ENCODE measurements at places on chromosomes 16 and 17.

DNA sequence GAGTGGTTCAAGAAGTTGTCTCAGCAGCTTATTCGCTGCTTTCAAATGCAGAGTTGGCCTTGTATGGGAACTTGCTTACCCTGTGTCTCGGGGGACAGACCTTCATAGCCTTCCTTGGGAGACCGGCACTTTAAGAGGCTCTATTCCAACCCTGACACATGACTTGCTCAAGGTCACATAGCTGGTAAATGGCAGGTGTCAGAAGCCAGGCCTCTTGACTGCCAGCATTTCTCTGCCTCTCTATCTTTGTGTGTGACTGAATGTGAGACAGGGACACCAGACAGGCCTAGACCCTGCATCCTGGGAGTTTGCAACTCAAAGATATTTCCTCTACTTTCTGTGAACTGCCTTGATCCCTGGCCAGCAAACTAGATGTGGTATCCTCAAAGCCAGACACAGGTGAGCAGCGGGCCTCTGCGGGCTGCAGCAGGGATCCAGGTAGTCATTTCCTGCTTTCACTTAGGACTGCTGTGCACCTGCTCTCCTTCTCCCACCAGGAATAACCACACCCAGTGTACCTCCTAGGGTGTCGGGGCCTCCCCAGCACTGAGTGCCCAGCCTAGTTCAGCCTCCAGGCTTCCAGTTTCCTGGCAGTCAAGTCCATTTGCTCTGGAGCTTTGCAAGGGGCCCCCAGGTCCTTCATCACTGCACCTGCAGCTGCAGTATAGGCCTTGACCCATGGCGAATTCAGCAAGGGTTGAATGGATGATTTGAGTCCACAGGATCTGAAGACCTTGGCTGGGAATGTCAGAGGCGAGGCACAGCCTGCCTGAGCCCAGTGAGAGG is 116.6 kb upstream of the TNRC6C start:
- no peak for DNase-seq

DNA sequence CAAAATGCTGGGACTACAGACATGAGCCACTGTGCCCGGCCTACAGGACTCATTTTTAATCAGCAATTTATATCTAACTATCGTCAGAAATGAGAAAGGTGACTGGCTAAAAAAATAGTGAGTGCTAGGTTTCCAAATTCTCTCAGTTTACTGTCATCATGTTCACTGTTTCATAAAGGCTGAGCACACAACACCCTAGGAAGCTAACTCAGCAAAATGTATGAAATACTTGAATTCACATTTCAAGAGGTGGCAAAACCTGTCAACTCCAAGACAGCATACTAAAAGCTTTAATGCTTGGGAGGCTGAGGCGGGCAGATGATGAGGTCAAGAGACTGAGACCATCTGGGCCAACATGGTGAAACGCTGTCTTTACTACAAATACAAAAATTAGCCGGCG is 16.7 kb downstream of the WDR45B start:
- no peak for DNase-seq

GRCh38 chr17:31579265-31579664 is 187.8 kb downstream of the RAB11FIP4 start:
- no peak for DNase-seq

- no peak for DNase-seq
Observed at GRCh38 chr17:66494023-66494803, 191.8 kb downstream of the PRKCA start.

- DNase-seq: no peak
Observed at GRCh38 chr17:42249681-42250446, 26.3 kb downstream of the STAT5B start.

DNA sequence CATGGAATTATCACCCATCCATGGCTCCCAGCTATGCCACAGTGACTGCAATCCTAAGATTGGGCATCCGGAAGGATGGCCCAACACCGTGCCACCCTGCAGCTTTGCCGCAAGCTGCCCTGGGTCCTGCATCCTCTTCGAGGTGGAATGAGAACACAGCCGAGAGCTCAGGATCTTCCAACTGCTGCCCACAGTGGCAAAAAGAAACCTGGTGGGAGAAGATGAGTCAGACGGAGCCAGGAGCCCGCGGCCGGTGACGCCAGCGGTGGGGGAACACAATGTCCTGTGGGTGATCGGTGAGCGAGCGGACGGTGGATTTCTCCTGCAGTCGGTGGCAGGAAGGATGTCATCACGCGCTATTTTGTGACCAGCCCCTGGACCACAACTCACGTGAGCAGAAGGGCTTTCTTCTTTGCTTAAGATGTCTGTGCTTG is 20.1 kb downstream of the CD7 start:
- peak; percentile 81 for DNase-seq

DNA sequence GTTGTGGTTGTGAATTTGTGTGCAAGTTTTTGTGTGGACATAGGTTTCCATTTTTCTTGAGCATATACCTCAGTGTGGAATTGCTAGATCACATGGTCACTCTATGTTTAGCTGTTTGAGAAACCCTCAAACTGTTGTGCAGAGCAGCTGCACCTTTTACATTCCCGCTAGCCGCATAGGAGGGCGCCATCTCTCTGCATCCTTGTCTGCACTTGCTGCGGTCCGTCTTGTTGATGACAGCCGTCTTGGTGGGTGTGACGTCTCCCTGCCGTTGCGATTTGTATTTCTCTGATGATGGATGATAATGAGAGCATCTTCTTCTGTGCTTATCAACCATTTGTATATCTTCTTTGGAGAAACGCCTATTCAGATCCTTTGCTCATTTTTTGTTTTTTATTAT is 25.1 kb upstream of the IL17C start:
- DNase-seq: no peak

- DNase-seq: no peak
Observed at GRCh38 chr16:17511340-17511739, 40.6 kb upstream of the XYLT1 start.

GRCh38 chr16:23624092-23624491 is 17.0 kb downstream of the PALB2 start:
- no peak for DNase-seq

DNA sequence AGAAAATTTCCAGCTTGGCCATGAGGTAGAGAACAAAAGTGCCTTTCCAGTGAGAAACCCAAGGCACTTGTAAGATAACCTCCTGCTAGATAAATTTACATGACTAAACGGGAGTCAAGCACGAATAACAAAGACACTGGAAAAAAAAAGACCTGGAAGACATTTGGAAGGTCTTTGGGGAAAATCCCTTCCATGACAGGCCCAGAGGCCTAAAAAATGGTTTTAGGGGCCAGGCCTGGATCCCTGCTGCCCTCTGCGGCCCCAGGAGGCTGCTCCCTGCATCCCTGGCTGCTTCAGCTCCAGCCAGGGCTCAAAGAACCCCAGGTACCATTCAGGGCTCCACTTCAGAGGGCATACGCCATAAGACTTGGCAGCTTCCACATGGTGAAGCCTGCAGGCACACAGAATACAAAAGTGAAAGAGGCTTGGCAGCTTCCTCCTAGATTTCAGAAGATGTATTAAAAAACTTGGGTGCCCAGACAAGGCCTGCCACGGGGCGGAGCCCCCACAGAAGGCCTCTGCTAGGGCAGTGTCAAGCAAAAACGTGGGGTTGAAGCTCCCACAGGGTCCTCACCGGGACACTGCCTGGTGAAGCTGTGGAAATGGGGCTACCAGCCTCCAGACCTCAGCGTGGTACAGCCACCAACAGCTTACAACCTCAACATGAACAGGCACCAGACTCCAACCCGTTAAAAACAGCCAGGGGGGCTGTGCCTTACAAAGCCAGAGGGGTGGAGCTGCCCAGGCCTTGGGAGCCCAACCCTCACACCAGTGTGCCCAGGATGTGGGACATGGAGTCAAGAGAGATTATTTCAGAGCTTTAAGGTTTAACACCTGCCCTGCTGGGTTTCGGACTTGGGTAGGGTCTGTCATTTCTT is 77.1 kb downstream of the SDK2 start:
- DNase-seq: no peak

DNA sequence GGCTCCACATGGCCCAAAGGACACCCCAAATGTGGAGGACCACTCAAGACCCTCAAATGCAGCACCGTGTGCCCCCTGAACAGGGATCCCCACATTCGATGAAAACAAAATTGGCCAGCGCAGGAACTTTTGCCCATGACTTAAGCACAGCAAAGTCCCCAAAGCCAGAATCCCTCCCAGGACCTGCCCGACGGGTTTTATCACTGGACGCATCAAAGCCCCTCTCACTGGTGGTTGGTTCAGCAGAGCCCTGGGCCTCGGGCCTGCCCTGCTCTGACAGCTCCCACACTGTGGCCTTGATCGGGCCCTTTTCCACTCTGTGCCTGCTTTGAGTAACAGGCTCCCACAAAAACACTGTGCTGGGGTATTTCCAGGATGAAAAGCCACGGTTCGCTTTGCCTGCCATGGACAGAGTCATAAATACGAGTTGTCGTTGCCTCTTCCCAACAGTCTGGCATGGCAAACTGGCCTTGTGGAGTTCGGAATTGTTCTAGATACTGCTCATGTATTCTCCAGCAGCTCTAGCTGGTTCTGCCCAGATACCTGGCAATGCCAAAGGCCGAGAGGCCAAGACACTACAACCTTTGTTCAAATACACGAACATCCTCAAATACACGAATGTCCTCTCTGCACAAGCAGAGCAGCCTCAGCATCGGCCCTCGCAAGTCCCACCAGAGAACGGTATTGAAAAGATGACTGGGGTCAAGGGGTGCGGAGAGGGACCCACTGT is 46.4 kb downstream of the TBC1D16 start:
- no peak for DNase-seq

- DNase-seq: no peak
Observed at GRCh38 chr17:65553646-65554552, 7.5 kb downstream of the AXIN2 start.

DNA sequence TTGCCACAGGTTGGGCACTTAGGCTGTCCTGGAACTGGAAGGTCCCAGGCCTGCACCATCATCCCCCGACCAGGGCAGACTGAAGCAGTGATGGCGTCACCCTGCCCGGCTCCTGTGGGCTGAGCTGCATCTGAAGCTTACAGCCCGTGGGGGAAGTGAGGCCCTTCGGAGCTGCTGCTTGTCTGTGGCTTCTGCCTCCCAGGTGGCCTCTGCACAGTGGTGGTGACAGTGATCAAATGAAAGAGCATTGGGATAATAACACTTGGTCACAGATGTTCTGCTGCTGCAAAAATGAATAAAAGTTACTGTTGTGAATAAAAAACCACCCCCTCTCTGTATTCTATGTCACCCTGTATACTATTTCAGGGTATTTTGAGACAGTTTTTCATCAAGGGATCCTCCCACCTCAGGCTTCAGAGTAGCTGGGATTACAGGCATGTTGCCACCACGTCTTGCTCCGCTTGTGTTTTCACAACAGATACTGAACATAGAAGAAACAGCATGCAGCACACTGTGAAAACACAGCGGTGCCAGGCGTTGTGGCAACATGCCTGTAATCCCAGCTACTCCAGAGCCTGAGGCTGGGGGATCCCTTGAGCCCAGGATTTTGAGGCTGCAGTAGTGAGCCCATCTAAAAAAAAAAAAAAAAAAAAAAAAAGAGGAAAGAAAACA is 165.0 kb downstream of the LGALS9B start:
- DNase-seq: no peak

DNA sequence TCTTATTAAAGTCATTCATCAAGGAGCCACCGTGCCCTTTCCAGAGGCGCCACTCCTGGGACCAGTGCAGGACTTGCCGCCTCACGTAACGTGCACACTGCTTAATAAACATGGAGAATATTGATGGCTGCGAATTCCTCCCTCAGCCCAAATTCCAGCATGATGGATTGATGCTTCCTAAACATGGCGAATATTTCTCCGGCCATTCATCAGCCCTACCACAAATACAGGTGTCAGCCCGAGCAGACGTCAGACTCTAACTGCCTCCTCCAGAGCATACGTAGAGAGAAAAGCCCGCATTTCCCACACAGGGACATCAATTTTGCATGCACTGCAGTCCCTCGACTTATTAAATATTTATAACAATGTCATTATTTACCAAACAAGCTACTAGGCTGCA is 97.0 kb downstream of the USP31 start:
- no peak for DNase-seq

DNA sequence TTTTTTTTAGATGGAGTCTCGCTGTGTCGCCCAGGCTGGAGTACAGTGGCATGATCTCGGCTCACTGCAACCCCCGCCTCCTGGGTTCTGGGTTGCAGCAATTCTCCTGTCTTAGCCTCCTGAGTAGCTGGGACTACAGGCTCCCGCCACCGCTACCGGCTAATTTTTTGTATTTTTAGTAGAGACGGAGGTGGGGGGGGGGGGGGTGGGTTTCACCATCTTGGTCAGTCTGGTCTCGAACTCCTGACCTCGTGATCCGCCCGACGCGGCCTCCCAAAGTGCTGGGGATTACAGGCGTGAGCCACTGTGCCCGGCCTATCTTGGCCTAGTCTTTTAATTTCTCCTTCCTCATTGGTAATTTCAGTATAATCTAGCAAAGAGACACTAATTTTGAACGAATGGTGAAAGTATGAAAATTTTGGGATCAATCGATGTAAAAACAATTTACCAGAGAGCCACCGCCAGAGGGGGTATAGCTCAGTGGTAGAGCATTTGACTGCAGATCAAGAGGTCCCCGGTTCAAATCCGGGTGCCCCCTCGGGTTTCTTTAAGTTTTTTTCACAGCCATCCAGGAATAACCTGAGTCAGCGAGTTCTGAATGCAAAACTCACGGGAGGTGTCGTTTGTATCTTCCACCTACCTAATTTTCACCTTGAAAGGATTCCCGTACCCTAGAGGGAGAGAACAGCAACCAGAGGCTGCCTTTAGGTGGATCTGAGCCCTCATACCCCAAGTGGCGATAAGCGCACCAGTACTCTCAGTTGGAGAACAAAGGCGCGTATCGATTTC is 2.5 kb upstream of the LASP1 start:
- DNase-seq: peak; percentile 66

DNA sequence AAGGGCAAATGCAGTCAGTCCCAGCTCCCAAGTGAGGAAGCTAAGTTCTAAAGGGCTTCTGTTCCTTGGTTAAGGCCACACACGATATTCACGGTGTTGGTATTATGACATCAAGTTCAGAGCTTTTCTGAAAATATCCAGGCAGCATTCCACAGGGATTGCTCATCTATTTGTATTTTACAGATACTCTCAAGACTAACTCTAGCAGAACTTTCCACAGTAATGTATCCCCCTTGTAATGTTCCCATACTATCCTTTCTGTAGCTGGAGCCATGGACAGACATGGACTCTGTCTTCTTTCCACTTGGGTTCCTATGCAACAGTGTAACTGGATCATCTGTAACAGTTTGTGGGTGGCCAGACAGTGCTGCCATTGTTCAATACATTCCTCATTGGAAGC is 13.5 kb downstream of the SDR42E1 start:
- no peak for DNase-seq

GRCh38 chr16:9136596-9136995 is 45.2 kb downstream of the HAPSTR1 start:
- DNase-seq: no peak

Measured in activated CD8-positive, alpha-beta memory T cell treated with anti-CD3 and anti-CD28 coated beads for 48 hours (primary cell).